ENCODE measurements at places on chromosomes 7 and 10. TPM values are rescaled to one million over a fixed set of nuclear protein-coding genes. Genes with fewer than 3 reads are reported as not detected.

The ELMO1 gene
- 3.4 TPM for total RNA-seq

The TFR2 gene
- total RNA-seq, result 2.5 TPM

The POU6F2 gene
- total RNA-seq, result not detected

The GDF2 gene
- total RNA-seq, result not detected

The SLIT1 gene
- total RNA-seq, result 0.07 TPM

Measured in A549 treated with AZD2906 at 1 μM for 4 hours (cell line).